ENCODE measurements at places on chromosomes 4 and X. TPM values are rescaled to one million over a fixed set of nuclear protein-coding genes. Genes with fewer than 3 reads are reported as not detected.

GLRA3 gene
- not detected for total RNA-seq

DNA sequence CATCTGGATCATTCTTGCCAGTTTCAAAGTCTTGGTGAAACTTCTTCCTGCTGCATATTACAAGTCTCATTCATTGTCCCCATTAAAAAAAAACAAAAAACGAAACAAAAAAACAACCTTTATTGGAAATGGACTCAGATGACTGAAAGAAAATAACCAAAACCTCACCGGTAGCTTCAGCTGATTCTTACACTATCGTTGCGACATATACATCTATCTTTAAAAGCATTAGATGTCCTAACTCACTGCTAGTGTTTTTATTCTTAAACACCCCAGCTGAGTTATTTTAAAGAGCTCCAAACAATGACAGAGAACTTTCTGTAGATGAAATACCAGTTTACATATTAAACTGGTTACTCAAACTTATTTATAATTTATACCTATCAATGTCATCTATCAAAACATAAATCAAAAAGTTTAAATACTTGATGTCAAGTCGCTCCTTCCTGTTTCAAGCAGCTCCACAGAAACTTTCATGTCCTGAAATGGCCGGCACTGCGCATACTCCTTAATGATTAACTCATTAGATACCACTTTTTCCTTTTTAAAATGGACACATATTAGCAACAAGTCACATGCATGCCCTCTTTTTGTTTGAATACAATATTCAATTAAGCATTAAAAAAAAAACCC is 87.2 kb downstream of the HPRT1 start:
- no peak for DNase-seq

JAKMIP1 gene
- not detected for total RNA-seq

- no peak for DNase-seq
These were observed 23.3 kb upstream of the CHRNA9 start for GRCh38 chr4:40311811-40312346.

SULT1E1 gene
- total RNA-seq, result not detected

CYBB gene
- total RNA-seq, result 0.20 TPM

GRCh38 chr4:85595796-85596559 is 121.0 kb downstream of the ARHGAP24 start:
- no peak for DNase-seq

DNA sequence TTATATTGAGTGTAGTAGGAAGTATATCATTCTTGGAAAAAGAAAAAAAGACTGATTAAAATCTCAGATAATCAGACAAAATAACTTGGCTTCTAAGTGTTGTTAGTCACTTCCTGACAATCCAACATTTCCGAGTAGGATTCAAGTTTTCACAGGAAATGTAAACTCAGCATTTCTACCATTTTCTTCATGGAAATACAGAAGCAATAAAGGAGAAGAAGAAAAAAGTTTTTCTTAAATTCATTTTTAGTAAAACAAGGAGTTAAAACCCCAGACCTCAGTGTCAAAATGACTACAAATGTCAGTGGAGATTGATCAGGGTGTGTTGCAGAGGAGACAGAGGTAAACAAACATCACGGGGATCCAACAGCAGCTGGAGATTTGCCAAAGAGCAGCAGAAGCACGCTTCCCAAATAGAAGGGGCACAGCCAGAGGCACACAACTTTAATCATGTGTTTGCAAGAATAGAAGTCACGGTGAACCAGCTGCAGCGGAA is 129.3 kb upstream of the FAM9B start:
- DNase-seq, result peak; percentile 12

NXF2B gene
- total RNA-seq, result not detected

- DNase-seq, result no peak
These were observed 43.2 kb downstream of the LRBA start for GRCh38 chr4:150971901-150972300.

DNA sequence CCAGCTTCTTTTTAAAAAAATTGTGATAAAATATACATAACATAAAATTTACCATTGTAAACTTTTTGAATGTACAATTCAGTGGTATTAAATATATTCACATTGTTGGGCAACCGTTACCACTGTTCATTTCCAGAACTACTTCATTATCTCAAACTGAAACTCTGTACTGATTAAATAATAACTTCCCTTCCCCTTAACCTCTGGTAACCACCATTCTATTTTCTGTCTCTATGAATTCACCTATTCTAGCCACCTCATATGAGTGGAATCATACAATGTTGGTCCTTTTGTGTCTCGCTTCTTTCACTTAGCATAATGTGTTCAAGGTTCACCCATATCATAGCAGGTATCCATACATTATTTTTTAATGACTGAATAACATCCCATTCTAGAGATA is 8.3 kb downstream of the GPR50 start:
- DNase-seq, result no peak

DNA sequence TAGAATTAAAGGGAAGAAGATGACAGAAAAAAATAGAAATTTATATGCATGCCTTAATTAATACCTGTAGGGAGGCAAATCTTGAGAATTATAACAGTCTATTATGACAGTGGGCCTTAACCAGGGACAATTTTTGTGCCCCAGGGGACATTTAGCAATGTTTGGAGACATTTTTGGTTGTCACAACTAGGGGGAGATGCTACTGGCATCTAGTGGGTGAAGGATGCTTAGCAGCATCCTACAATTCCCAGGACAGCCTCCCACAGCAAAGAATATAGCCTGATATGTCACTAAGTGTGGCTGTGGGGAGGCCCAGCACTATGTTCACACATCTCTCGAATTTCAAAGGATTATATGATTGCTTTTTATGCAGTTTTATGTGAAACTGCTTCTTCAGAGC is 10.5 kb downstream of the GPR82 start:
- no peak for DNase-seq

GRCh38 chrX:155544881-155545280 is 67.9 kb downstream of the TMLHE start:
- peak; percentile 0 for DNase-seq

SHROOM3 gene
- total RNA-seq, result 10.0 TPM

DNA sequence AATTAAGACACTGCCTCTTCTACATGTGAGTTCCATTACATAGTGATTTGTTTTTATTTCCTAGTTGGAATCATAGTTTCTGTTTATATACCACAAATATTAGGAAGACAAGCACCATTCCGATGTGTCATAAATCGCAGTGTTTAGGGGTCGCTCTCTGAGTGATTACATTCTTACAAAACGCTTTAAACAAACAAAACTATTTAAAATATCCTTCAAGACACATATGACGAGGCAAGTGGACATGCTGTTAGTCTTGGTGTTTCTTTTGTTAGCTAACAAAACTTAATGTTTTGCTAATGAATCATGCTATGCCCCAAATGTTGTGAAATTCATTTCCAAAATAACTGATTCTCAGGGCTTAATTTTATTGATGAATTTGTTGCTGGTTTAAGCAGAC is 1219.3 kb upstream of the PRKX start:
- DNase-seq, result no peak

SPANXA2 gene
- total RNA-seq, result not detected

REST gene
- 22.6 TPM for total RNA-seq

DNA sequence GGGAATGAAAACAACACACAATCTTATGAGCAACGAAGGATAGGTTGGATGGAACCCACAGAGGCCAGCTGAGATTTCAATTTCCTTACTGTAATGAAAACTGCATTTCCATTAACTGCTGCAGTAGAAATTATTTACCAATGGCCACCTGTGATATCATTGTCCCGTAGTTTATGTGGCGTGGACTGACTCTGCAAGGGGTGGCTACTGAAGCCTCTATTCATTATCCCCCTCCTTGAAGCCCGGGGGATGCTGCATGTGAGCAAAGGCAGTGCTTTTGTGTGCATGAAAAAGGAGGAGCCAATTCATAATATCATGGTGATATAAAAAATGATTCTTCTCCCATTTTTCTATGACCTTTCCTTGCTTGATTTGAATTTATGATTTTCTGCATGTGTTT is 207.8 kb downstream of the PTTG2 start:
- no peak for DNase-seq

DNA sequence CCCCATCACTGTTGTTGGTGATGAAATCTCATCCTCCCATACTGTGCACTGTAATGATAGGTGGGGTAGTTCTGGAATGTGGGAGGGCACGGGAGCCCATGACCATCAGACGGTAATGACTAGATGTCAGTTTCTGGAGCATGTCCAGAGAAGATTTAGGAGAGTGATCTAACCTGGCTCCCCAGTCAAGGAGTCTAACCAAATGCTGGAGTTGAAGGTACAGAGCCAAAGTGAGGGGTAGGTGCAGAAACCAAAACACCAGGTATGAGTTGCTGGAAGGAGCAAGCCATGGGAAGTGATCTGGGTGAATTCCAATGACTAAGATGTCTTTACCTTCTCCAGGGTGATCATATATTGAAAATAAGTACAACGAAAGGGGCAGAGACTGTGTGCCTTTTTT is 296.9 kb downstream of the INPP4B start:
- DNase-seq, result no peak

DNA sequence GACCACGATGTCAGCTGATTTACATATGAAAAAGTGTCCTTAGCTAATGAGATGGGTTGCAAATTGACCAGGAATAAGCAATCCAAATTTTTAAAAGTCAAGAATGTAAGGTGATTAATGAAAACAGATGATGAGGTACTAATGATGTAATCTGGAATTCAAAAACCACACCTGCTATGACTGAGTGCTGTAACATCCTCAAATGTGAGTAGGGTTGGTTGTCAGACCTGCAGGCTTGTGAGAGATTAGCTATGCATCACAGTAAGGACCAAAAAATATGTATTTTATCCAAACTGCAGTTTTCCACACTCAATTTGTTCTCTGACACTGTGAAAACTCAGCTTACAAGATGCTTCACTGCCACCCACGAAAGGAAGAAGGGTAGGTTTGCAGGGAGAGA is 242.5 kb downstream of the OPHN1 start:
- DNase-seq, result no peak

GRCh38 chrX:137916090-137916746 is 350.3 kb downstream of the ZIC3 start:
- no peak for DNase-seq

DNA sequence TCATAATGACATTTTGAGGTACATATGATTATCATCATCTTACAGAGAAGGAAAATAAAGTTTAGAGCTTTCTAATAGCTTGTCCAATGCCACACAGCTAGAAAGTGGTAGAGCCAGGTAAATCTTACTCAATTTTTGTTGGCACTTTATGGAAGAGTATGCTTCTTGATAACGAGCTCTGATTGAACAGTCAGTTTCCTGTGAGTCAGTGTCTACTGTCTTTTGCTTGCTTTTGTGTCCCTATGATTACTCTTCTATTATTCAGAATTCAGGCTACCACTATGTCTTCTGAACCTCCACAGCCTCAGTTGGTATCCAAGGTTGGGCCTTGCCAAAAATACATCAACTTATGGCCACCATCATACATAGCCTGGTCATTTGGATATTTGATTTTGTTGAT is 2.6 kb downstream of the FAAH2 start:
- no peak for DNase-seq

- no peak for DNase-seq
These were observed 266.6 kb upstream of the GPC4 start for GRCh38 chrX:133681897-133682296.

TMPRSS11B gene
- not detected for total RNA-seq

SPP1 gene
- total RNA-seq, result not detected

EDA2R gene
- 2.8 TPM for total RNA-seq

DNA sequence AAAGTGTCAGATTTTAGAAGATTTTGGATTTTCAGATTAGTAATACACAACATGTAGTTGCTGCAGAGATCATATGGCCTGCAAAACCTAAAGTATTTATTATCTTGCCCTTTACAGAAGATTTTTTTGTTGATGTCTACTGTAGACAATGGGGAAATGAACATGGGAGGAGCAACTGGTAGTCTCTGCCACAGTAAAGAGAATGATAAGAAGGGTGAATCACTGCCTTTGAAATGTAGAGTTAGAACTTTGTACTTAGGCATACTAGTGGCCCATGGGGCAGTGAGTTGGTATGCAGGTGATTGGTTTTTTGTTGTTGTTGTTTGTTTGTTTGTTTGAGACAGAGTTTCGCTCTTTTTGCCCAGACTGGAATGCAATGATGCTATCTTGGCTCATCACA is 50.1 kb downstream of the GAB1 start:
- DNase-seq, result no peak

SORCS2 gene
- total RNA-seq, result 1.5 TPM

DNA sequence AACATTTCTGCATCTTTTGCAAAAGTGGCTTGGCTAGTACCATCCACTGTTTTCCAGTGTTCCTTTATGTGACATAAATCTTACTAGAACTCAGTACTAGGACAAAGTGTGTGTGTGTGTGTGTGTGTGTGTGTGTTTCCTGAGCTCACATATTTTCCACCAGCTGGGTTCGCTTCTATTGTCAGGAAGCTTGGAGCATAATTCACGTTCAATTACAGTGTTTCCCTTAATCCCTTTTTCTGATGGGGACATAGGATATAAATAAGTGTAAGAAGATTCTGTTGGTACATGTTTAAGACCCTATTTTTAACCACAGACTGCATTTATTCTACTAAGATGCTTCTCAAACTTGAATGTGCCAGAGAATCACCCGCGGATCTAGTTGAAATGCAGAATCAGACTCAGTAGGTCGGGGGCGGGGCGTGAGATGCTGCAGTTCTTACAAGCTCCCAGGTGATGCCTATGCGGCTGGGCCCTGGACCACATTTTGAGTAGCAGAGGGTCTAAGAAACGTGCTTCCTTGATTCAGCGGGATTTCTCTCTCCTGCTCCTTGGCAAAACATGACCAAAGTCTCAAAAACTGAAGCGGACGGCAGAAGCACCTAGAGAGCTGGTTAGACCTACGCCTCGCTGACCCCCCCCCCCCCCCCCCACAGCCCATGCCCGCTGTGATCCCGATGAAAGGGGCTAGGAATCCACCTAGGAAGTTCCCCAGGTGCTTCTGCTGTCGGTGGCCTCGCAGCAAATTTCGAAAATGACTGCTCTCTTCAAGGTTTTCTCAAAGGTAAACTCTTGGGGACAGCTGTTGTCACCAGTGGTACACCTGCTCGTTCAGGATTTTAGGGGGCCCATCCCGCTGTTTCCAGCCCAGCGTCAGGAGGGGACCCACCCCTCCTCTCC is 797 bp downstream of the CD99L2 start:
- peak; percentile 16 for DNase-seq

GRCh38 chr4:116755051-116755450 is 330.3 kb downstream of the TRAM1L1 start:
- DNase-seq, result no peak

GUCY1B1 gene
- total RNA-seq, result 0.92 TPM

- DNase-seq, result no peak
These were observed 28.2 kb upstream of the CEP135 start for GRCh38 chr4:55920571-55920970.

- DNase-seq, result no peak
These were observed 357.1 kb upstream of the NOCT start for GRCh38 chr4:138658518-138658917.

GRCh38 chrX:29862126-29862677 is 353.2 kb upstream of the MAGEB2 start:
- DNase-seq, result no peak

CYP2U1 gene
- 4.9 TPM for total RNA-seq

DNA sequence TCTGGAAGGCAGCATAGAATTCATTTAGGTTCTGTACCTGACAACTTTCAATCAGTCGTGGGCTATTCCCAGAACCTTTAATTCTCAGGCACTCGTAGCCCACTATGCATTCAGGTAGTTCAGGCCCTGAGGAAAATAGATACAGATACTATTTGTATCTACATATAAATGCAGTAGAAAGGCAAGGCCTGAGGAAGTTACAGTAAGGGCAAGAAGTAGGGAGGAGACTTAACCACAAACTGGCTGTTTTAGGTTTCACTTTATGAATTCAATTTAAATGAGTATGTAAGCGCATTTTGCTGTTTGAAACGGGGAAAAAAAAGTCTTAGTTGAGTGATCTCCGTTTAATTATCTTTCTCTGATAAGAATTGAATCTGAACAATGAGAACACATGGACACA is 529.4 kb upstream of the ATOH1 start:
- DNase-seq, result no peak

- no peak for DNase-seq
These were observed 113.2 kb upstream of the PPP2R3B start for GRCh38 chrX:499870-500364.

TRPC5OS gene
- not detected for total RNA-seq
